RPMI7951 (cell line): ENCODE measurements at places on chromosomes 5 and 9. TPM values are rescaled to one million over a fixed set of nuclear protein-coding genes. Genes with fewer than 3 reads are reported as not detected.

The PCA3 gene
- total RNA-seq: not detected in 2 replicates

- no peak for DNase-seq
Observed at GRCh38 chr9:34250721-34251120, 71.9 kb downstream of the UBAP1 start.

- DNase-seq: peak; percentile 75
Observed at GRCh38 chr5:66113160-66113559, 30.9 kb upstream of the SREK1 start.

DNA sequence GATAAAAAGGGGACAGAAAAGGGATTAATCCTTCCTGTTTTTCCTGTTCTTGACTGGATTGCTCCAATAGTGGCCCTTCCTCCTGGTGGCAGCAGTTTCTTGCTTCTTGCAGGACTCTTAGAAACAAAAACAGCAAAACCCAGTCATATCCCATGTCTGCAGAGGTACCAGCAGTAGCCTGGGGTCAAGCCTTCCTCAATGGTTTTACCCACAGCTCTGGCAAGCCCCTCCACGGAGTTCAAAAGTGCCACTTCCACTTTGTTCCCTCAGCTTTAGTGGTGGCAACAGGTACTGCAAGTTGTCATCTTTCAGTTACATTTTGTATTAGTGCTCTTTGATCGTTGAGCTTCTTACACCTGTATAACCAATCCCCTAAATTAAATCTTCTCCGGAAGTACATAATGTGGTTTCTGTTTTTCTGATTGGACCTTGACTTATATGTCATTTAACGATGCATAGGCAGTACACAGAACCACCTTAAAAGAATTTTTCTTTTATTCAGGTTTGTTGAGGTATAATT, 8.7 kb upstream of the RANBP6 start:
- DNase-seq: peak; percentile 17

- no peak for DNase-seq
Observed at GRCh38 chr9:121752929-121753328, 101.5 kb downstream of the DAB2IP start.

DNA sequence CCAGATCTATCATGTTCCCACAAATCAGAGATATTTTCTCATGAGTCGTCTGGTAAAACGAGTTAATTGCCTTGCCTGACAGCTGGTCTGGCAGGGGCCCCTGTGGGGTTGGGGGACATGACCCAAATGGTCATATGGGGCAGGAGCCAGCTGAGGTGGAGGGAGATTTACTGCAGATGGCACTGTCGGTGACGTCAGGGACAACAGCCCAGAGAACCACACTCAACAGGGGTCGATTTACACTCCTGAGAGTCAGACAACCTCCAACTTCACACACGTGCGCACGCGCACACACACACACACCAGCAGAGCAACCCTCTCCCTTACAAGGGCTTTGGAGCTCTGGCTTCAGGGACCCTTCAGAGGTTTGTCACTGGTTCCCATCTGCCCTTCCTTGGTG, 23.4 kb upstream of the GABRP start:
- DNase-seq: no peak

DNA sequence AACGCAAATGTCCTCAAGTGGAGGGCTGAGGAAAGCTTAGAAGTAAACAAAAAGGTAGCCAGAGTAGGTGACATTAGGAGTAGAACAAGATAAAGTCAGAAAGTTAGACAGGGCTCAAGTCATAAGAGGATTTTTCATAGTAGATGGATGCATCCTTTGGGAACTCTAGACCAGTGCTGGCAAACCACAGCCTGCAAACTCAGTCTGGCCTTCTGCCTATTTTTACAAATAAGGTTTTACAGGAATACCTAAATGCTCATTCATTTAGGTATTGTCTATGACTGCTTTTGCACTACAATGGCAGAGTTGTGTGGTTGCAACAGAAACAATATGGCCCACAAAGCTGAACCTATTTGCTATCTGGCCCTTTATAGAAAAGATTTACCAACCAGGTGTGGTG, 116.0 kb upstream of the HMHB1 start:
- DNase-seq: no peak

The CCDC192 gene
- total RNA-seq: not detected in 2 replicates

The SLC4A9 gene
- not detected in 2 replicates for total RNA-seq

DNA sequence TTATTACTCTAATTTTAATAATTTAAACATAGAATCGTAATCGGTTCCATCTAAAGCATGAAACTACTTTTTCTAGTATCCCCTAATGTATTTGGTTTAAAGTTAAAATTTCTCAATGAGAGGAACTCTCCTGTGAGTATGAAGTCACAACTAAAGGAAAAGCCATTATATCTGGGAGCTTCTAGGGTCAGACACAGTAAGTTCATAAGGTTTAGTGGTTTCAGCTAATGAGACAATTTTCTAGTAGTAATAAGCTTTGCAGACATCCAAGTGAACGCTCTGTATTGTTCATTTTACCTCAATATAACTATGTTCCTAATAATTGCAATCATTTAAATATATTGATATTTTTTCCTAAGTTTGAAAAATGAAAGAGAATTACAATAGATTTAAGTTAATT, 364.4 kb upstream of the CDH9 start:
- peak; percentile 23 for DNase-seq

DNA sequence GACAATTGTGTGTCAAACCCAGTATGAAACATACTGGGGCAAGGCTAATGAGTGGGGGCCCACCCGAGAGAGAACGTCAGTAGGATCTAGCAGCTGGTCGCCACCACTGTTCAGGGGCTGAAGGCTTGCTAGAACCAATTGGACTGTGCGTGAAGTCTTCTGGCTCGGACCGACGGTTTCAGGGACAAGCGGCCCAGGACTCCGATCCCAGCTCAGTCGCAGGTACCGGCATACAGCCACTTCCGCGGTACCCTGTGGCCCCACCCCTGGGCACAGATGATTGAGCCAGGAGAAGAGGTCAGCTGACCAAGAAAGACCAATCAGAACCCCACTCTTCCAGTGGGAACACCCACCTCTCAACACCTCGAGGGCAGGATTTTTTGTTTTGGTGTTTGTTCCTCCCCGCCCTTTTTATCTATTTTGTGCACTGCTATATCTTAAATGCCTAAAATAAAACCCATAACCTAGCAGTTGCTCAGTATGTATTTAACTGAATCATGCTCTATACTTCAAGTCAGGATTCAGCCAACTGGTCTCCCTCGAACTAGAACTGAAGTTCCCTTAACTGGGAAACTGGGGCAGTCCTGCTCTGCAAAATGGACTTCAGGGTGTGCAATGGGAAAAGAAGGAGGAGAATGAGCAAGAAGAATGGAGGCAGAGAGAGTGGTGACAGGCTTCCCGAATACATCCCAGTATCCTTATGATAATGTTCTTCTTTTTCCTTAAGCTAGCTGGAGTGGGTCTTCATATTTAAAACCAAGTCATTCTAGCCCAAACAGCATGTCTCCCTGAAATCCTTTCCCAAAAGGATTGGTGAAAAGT, 21.1 kb upstream of the CPEB4 start:
- DNase-seq: no peak

- DNase-seq: peak; percentile 35
Observed at GRCh38 chr5:95238560-95239325, 46.2 kb downstream of the MCTP1 start.

The SAPCD2 gene
- total RNA-seq: 15.3 and 21.8 TPM in 2 replicates

The VLDLR gene
- total RNA-seq: 10.8 and 11.5 TPM in 2 replicates

DNA sequence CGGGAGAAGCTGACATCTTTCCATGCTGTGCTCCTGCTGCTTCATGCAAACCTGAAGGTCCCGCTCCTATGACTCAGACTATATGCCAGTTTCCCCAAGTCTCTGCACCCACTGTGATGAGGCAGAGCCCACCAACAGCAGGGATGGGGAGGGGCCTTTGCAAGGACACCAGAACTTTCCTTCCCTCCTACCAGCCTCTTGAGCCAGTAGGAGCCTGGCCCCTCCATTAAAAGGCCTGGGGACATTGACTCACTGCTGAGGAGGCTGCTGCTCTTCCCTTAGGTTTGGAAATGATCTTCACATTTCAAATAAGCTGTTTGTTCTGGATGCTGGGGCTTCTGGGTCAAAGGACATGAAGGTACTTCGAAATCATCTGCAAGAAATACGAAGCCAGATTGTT, 26.1 kb upstream of the CTSL start:
- DNase-seq: peak; percentile 33

GRCh38 chr9:2166203-2166602, 151.1 kb downstream of the SMARCA2 start:
- DNase-seq: no peak

GRCh38 chr9:85067792-85068191, 398.3 kb downstream of the NTRK2 start:
- no peak for DNase-seq

The GCNT4 gene
- total RNA-seq: 0.10 TPM in 1 of 2 replicates, not detected in the other

- DNase-seq: no peak
Observed at GRCh38 chr5:38285226-38285625, 26.9 kb downstream of the EGFLAM start.
